ENCODE measurements at places on chromosomes 7 and 10.
A peak's percentile ranks its signal among the peaks of the same experiment; 100 is the strongest.

DNA sequence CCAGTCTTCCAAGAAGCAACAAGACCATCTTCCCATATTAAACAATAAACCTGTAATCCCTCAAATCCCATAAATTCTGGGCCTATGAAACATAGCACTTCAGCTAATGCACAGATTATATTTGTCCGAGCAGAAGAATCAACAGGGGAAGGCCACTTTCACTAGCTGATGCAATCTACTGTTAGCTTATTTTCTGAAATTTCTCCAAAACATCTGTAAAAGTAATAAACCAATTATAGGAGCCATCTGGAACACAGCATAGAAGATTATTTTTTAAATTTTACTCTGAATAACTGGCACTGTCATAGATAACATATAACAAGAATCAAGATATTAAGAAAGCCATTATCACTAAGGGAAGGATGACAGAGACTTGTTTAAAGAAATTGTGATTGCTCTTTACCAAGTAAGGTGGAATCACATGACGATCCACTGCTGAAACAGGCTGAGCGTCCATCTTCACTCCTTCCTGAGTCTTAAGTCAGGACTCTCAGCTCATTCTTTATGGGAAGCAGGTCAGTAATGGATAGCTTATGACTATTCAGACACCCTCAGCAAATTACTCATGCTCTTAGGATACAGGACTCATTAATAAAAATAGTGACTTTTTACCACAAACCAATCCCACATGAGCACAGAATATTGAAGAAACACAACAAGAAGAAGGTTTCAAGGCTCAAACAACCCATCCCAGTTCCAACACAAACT, 719.5 kb downstream of the XPNPEP1 start:
- DNase-seq = peak; percentile 13

DNA sequence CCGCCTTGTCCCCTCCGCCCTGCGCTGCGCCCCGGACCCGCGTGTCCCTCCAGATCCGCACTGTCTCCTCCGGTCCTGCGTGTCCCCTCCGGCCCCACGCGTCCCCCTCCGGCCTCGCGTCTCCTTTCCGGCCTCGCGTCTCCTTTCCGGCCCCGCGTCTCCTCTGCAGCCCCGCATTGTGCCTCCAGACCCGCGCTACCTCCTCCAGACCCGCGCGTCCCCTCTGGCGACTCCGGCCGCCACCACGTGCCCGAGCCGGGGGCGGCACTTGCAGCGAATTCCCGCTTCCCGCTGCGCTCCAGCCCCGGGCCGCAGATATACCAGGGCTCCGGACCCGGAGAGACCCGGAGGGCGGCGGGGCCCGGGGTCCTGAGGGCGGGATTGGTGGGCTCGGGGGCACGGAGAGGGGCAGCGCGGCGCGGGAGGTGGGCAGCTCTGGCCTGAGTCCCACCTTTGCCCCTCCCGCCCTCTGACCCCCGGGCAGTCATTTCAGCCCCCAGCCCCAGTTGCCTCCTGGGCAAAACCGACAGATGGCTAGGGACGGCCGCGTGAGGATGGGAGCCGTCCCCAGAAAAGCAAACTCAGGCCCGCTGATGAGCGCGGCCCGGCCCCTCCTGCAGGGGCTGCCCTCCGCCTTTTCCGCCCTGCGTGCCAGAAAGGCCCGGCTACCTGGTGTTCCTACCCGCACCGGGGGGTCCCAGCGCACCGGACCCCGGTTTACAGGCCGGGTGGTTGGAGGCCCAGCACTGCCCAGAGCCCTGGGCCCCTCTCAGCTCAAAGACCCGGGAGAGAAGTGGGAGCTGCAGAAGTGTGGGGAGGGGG, 56.5 kb downstream of the RBM17 start:
- DNase-seq = no peak

DNA sequence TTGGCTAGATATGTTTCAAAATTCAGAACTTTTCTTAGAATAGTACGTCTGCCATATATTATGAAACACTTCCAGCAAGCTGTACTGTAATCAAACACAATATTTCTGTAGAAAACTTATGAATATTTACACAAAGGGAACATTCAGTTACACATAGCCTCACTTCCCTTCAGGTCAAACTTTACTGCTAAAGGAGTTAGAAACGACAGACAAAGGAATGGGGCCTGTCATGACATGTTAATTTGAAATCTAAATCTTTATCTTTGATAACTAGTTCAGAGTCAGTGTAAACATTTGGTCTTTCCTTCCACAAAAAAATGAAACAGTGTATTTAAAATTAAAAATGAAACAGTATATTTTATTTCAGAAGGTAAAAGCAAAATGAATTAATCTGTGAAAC, 1.0 kb upstream of the CROT start:
- DNase-seq = no peak

- no peak for DNase-seq
These were observed 212.1 kb downstream of the DGKB start for GRCh38 chr7:14690486-14690885.

- DNase-seq = no peak
These were observed 65.6 kb downstream of the FOXL3 start for GRCh38 chr7:355568-355967.

GRCh38 chr10:92432596-92432995, 141.3 kb downstream of the IDE start:
- no peak for DNase-seq

- peak; percentile 37 for DNase-seq
These were observed at the start of gene TSPAN12 for GRCh38 chr7:120857588-120858573. TSPAN12 (minus strand) TSS chr7:120858144; CDS start chr7:120856763, 1,381 bp downstream.

DNA sequence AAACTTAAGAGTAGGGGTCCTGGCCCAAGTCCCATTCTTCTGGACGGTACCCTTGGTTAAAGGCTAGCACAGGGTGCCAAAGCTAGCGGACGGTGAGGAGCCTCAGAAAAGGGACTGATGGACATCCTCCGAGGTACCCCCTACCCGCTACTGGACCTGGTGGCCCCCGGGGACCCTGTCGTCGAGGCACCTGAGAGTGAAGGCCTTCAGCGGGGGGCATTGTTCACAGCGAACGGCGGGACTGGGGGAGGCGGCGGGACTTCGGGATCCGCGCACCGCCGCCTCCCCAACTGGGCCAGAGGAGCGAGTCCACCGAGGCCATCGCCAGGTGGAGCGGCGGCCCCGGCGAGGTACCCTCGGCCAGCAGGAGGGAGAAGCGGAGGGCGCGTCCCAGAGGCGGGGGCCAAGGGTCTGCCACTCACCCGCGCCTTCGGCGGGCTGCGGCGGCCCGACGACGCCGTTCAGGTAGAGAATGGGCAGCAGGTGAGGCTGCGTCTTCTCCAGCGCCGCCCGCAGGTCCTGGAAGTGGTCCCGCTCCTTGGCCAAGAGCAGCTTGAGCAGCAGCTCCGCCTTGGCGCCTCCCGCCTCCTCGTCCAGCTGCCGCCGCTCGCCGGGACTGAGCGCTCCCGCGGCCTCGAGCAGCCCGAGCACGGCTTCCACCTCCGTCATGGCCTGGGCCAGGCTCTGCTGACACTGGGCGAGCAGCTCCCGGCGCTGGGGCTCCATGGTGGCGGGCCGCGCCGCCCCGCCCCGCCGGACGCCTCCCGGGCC, 575 bp downstream of the DLG5 start:
- peak; percentile 22 for DNase-seq

DNA sequence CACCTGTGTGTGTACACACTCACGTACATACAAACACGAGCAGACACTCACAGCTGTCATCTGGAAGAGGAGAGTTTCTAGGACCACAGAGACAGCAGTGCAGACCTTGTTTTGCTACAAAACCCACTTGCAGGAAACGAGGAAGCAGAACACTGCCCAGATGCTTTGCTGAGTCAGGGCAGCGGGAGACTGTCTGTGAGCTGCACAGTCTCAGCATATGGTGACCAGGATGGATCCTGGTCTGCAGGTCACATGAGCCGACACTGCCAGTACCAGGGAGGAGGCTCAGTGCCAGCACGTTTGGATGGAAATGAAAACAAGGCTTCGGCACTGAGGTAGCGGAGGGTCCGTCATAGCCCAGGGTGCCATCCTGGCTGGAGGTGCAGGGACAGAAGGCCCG, 117.6 kb upstream of the DPP6 start:
- no peak for DNase-seq

- DNase-seq = no peak
These were observed 102.2 kb downstream of the AHCYL2 start for GRCh38 chr7:129327076-129327475.

- DNase-seq = peak; percentile 96
These were observed 15.1 kb downstream of the BCAP29 start for GRCh38 chr7:107594961-107595737.

- DNase-seq = no peak
These were observed 451.5 kb upstream of the SORCS1 start for GRCh38 chr10:107616031-107616430.

DNA sequence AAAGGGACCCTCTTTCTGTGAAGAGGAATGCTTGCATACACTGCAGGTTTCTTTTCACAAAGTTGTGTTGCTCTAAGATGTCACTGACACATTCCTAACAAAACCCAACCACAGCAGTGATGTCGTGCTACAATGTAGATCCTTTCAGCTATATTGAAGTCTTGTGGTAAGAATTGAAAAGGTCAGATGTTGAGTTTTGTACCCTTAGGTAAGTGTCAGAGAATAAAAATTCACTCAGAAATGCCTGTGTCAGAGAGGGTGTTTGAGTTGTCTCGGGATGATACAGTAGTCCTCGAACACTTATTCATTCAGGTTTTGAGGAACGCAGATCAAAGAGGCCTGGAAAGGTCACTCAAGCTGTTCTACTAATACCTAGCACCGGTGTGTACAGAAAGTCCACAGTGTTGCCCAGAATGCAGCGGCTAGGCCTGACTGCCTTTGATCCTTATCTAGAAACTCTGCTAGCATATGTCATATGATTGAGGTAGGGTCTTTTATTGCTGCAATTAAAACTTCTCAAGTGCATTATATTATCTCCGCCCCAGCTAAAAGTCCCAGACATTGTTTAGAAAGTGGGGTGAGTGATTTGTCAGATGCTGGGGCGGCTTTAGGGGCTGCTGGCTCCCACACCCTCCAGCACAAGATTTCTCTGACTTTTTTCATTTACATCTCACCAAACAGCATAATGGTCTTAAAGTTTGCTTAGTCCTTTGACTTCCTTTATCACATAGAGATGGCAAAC, 26.0 kb downstream of the RNF32 start:
- DNase-seq = no peak

DNA sequence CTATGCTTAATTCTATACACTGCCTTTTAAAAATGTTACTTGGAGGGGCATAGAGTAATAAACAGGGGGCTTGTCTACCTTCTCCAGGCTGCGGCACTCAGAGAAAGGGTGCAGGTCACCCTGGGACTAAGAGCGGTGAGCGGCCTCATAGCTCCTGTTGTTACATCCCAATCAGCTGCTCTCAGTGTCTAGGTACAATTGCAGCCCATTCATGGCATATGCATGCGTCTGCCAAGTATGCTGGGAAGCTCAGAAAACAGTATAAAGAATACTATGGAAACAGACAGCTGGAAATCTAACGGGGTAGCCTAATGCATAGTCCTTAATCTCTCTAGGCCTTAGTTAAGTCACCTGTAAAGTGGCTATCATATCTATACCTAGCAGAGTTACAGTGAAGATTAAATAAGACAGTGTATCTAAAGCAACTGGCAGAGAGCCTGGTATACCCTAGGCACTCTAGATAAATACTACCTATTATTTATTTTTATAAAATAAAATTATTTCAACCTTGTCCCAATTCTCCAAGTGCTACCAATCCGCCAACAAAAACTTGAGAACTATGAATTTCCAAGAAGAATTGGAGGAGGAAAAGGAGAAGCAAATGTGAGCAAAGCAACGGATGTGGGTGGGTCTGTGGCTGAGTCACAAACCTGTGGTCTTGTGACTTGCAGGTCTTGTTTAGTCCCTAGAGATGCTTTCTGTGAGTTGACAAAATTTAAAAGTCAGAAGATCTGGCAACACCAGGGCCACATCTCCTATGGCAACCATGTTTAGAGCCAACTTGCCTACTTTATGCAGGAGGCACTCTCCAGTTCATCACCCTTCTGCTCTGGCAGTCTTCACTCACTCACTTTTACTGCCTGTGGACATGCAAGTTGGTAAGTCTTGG, 183.0 kb downstream of the RAPGEF5 start:
- no peak for DNase-seq

- peak; percentile 63 for DNase-seq
These were observed 163.2 kb downstream of the NOC3L start for GRCh38 chr10:94199565-94199964.

GRCh38 chr10:1191752-1192151, 135.6 kb downstream of the WDR37 start:
- no peak for DNase-seq

DNA sequence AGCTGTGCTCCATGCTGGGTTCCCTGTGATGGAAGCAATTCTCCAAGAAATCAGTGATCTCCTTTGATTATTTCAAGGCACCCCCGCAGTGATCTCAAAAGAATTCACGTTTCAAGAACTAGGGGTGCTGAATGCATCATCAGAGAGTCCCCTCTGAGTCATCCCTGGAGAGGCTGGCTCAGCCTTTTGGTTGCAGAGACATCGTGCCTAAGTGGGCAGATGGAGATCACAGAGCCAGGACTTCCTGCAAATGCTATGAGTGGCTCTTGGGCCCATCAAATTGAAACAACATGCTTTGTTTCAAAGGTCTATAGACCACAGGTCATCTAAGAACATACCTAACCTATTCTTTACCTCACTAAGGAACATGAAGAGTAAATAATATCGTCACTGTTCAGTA, 41.5 kb upstream of the PLEKHA1 start:
- peak; percentile 33 for DNase-seq

- no peak for DNase-seq
These were observed 56.8 kb downstream of the TCF7L2 start for GRCh38 chr10:113006656-113007342.

GRCh38 chr7:27111751-27112277, 9.3 kb upstream of the HOXA2 start:
- DNase-seq = no peak

DNA sequence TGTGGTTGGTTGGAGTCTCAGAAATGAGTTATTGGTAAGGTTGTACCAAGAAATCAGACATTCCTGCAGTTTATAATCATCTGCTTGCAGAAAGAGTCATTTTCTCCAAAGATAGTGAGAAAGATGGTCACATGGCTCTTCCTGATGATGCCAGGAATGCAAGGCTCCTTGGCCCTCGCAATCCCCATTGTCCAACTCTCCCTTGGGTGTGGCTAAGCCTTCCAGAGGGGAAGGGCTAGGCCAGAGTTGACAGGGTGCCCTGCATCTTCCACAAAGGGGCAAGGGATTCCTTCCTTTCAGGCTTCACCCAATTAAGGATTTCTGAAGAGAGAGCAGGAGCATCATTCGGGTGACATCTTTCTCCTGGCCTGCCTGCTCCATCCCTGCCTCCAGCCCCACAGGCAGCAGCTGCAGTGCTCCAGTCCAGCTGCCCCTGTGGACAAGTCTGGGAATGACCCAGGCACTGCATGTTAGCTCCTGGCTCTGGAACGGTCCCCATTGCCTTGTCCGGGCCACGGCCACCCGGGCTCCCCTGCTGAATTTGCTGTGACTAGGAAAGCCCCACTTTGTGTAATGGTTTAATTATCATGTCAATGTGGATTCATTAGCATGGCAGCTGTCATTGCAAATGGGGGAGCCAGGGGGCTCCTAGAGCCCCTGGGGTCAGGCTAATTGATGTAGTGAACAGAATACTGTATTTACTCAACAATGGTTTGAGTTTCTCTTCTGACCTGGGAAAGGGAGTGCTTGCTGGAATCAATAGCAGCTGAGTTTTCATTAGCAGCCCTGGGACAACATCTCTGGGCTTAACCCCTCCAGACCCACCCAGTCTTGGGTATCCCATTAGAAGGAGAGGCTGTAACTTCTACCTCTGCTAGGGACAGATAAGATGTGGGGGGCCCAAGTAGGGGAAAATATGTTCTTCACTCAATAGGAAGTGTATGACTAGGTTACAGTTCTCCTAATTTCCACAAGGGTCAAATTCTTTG, 112.6 kb upstream of the TBX20 start:
- no peak for DNase-seq

GRCh38 chr10:33798754-33799153, 464.3 kb upstream of the NRP1 start:
- no peak for DNase-seq
